ENCODE measurements at places on chromosomes 6 and 20. TPM values are rescaled to one million over a fixed set of nuclear protein-coding genes. Genes with fewer than 3 reads are reported as not detected.

- DNase-seq, result no peak
These were observed 185.3 kb upstream of the AGPAT4 start for GRCh38 chr6:161459008-161459615.

DNA sequence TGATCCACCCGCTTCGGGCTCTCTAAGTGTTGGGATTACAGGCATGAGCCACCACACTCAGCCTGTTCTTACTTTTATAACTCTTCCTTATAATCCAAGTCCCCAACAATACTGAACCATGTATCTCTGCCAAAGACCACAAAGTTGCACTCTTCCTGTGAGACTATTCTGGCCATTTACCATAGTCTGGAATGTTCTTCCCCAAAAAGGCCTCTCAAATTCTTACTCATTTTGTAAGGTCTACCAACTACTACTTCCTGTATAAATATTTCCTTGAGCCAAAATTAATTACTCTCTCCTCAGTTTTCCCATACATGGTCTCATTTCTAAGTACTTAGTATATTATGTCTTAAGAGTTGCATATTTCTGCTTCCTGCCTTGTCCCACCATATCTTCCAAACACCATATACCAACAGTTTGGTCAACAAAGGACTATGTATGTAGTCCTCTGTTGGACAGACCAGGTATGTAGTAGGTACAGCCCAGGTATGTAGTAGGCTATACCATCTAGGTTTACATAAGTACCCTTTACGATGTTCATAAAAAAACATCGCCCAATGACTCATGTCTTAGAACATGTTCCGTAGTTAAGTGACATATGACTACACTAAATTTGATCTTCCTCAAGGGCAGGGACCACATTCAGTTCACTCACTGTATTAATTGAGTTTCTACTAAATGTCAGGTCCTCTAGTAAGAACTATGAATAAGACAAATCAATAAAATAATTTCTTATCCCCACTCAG, 22.0 kb downstream of the RANBP9 start:
- no peak for DNase-seq

- no peak for DNase-seq
These were observed 61.2 kb downstream of the GFOD1 start for GRCh38 chr6:13425943-13426931.

- no peak for DNase-seq
These were observed 1.9 kb downstream of the DDAH2 start for GRCh38 chr6:31727034-31727716.

GRCh38 chr6:134230087-134230700, 87.7 kb downstream of the SGK1 start:
- no peak for DNase-seq

DNA sequence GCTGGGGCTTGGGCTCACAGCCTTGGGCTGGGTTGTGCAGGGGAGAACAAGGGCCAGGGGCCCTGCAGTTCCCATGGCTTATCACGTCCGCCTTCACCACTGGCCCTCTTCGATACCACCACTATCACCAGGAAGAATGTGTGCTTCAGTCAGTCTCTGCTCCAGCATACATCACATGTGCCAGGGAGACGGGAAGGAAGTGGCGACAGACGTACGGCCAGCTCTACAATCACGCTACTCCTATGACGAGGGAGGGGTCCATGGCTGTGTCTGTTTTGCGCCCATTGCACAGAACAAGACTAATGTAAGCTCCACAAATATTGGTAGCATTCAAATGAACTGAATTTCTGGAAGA, 72.1 kb downstream of the TRAM2 start:
- DNase-seq, result no peak

- DNase-seq, result no peak
These were observed 264.2 kb downstream of the SYNE1 start for GRCh38 chr6:152372945-152373344.

DNA sequence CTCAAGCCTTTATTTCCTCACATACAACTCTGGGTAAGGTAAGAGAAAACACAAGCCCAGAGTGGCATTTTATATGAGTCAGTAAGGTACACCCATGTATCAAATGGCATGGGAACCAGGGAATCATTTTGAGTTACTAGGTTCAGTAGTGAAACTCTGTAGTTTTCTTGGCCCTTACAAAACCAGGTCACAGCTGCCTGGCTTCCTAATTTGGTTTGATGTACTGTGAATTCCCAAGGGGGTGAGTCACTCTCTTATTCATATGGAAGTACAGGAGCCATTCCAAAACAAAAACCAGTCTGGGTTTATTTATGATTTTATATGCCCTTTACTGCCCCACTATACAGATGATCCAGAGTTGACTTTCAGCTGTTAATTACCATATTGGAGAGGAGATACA, 70.7 kb downstream of the PDE7B start:
- peak; percentile 44 for DNase-seq

DNA sequence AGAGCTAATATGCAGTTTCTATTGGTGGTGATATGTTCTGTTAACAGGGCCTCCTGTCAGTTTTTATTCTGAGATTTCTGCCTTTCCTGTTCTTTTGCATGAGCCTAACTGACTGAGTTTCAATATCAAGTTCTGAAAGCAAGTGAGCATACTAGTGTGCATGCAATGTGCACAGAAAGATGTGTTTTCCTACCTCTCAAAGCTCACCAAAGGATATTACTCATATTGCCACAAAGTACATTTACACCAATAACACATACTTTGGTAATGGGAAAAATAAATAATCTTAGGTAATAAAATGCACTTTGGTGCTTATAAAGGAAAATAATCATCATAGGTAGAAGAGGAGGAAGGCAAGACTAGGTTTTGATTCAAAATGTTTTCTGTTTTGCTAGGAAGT, 195.0 kb downstream of the KHDC1L start:
- no peak for DNase-seq

- no peak for DNase-seq
These were observed 80.6 kb downstream of the IRAK1BP1 start for GRCh38 chr6:78947962-78948361.

GRCh38 chr6:37804586-37804985, 14.9 kb upstream of the ZFAND3 start:
- DNase-seq, result no peak

DNA sequence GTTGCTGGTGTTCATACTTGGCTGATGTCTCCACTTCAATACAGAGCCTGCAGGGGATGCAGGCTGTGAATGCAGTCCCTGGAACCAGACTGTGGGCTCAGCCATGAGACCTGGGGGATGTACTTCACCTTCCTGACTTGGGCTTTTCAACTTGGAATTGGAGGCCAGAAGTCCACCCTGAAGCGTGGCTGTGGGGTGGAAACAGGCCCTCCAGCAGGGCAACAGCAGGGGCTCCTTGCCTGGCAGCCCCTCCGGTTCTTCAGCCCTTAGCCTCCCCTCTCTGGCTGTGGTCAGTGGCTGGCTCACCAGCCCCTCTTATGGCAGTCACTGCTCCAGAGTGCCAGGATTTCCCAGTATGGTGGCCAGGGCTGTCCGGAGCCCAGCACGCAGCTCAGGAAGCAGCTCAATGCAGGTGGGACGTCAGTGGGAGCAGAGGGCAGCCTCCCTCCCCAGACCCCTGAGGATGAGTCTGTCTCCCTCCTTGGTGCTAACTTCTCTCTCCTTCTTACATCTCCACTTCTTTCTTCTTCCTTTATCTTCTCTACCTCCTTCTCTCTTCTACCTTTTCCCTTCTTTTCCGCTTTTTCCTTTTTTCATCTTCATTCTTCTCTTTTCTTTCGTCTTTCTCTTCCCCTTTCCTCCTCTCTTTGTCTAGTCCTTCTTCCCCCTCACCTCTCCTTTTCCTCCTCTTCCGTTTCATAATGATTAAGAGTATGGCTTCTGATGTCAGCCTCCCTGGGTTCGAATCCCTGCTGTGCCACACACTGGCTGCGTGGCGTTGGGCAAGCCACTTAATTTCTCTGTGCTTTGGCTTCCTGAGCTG, 45.3 kb downstream of the SLC52A3 start:
- no peak for DNase-seq

DNA sequence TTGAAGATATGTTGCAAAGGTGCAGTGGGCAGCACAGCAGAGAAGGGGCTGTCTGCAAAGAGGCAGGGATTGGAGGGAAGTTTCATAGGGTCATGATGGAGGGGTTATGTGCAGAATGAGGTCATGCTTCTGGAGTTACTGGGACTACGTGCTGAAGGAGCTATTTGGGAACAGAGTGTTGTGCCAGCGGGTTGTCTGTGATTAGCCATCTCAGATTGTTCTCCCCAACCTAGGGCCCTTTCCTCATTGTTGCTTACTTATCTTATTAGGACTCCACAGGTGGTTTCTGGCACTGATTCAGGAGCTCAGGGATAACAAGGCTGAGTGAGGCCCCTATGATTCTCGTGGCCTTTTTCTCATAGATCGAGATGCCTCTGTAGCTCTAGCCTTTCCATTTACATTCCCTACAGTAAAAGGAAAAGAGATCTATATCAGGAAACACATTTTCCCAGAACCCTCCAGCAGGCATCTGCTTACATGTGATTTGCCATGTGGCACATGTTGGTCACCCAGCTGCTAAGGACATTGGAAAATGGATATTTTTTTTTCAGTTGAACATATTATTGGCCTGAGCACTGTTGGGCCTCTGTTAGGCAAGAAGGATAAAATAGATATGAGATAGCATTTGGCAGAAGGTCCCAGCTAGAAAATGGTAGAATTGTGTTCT, 429.6 kb upstream of the PLCB4 start:
- no peak for DNase-seq

GRCh38 chr20:34967421-34967820, 11.8 kb downstream of the MYH7B start:
- no peak for DNase-seq

- no peak for DNase-seq
These were observed 46.9 kb downstream of the PDE10A start for GRCh38 chr6:165616116-165616515.

- DNase-seq, result no peak
These were observed 318.0 kb downstream of the THBS2 start for GRCh38 chr6:168935628-168936010.

GRCh38 chr6:130202782-130203181, 20.0 kb downstream of the SAMD3 start:
- DNase-seq, result peak; percentile 50

DNA sequence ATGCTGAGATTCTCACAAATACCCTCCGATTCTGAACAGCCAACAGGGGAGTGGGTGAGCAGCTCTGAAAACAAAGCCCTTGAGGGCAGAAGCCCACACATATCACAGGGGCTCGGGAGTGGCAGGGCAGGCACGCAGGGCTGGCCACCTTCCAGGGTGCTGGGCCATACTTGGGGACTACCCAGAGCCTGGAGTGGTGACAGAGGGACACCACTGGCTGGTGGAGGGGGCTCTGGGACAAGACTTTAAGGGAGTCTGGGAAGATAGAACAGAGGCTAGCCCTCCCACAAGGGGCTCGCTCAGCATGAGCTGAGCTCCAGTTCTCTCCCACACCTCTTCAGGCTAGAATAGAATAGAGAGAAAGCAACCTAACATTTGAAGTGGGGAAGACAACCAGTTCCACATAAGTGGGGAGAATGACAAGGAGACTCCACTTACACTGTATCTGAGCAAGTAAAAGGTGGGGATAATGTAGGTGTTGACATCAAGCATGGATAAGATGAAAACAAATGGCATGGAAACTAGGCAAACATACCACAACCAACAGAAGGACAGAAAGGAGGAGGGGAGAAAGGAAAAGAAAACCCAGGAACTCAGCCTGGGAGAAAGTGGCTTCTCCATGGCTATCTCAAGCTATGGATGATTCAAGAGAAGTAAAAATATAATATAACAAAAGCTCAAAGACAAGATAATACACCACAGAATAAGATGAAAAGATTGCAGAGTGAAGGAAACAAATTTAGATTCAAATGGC, 7.0 kb downstream of the PPIL1 start:
- no peak for DNase-seq

- no peak for DNase-seq
These were observed 16.5 kb downstream of the UQCC2 start for GRCh38 chr6:33694977-33695376.

DNA sequence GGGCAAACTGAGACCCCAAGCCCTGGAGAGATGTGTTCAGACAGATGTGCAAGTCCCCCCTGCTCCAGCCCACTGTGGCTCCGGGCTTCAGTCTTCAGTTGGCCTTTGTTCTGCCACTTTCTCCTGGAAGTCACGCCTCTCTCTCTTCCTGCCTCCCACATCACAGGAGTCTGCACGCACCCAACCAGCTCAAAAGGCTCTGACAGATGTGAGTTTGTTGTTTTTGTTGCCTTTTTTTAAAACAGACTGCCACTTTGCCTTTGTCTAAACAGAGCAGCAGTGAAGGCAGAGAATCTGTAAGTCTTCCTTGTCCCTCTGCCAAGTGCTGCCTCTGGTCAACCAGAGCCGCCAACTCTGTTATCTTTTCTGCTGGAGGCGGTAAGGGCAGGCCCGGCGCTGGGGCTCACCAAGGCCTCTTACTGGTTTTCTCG, 149.7 kb downstream of the TFAP2C start:
- DNase-seq, result peak; percentile 45

GRCh38 chr6:119586250-119586882, 236.8 kb upstream of the MAN1A1 start:
- DNase-seq, result no peak

DNA sequence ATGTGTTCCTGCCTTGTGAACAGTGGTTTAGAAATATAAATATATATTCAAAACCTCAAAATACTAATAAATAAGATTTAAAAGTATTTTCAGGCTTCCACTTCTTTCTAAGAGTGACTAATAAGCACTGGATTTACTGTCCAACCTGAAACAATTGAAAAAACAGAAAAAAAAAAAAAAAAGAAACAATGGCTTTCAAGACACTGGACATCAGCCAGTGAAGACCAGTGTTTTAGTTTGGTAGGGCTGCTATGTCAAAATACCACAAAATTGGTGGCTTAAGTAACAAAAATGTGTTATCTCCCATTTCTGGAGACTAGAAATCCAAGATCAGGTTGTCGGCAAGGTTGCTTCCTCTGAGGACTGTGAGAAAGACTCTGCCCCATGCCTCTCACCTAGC, 101.4 kb upstream of the PDE7B start:
- no peak for DNase-seq

DNA sequence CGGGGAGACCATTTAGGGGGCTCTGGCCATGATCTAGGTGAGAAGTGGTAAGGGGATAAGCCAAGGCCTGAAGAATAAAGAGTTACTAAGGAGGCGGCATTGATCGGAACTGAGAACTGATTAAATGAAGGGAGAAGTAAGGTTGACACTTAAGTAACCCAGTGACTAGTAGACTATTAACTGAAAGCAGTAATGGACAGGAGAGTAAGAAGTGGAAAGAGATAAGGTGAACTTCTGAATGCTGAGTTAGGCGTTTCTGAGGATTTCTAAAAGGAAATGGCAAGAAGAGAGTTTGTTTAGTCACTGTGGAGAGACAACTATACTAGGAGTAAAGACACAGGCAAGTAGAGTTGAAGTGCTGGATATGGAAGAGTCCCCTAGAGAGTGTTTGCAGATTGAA, 1.9 kb downstream of the ABCF1 start:
- DNase-seq, result no peak

GRCh38 chr6:105744815-105745214, 341.3 kb upstream of the PRDM1 start:
- DNase-seq, result no peak

GRCh38 chr6:70086806-70087205, 216.1 kb downstream of the COL9A1 start:
- DNase-seq, result no peak

- no peak for DNase-seq
These were observed 27.9 kb upstream of the KIF6 start for GRCh38 chr6:39752835-39753724.

TMEM200A gene
- 6.4 TPM for total RNA-seq

YTHDF1 gene
- 85.4 TPM for total RNA-seq

NEU1 gene
- total RNA-seq, result 35.1 TPM

SLC26A8 gene
- 0.09 TPM for total RNA-seq

IL17A gene
- not detected for total RNA-seq

OPRL1 gene
- 0.90 TPM for total RNA-seq

SALL4 gene
- 276 TPM for total RNA-seq

PTGIS gene
- 18.9 TPM for total RNA-seq

SAMD3 gene
- 0.26 TPM for total RNA-seq

IMPG1 gene
- total RNA-seq, result not detected

SPAG4 gene
- total RNA-seq, result 4.9 TPM
